H54 (cell line): ENCODE measurements at places on chromosomes 3 and 15.

DNA sequence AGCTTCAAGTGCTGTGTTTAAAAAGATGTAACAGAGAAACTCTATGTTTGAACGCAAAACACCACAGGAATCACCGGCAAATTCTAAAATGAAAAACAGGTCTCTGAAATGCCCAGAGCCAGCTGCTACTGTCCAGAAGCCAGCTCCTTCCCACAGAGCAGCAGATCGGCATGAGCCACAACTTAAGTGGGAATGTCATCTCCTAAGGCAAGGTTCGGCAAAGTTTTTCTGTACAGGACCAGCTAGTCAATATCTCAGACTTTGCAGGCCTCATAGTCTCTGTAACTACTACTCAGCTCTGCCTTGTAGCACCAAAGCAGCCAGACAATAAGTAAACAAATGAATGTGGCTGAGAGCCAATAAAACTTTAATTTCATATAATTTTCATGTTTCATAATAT is 4.9 kb downstream of the PLOD2 start:
- no peak for DNase-seq

GRCh38 chr15:79682285-79682684 is 214.5 kb downstream of the MTHFS start:
- no peak for DNase-seq

- DNase-seq, result no peak
Measured at GRCh38 chr3:53170325-53171063, 9.5 kb downstream of the PRKCD start.

- DNase-seq, result no peak
Measured at GRCh38 chr15:81914333-81914732, 131.5 kb downstream of the MEX3B start.

GRCh38 chr3:58334013-58334321 is 1.3 kb downstream of the PXK start:
- DNase-seq, result no peak

GRCh38 chr3:149768704-149769103 is 16.4 kb upstream of the COMMD2 start:
- DNase-seq, result no peak
